Activated CD4-positive, alpha-beta T cell treated with anti-CD3 and anti-CD28 coated beads, Interleukin-2, amount 10 ng/mL, durations not matched to agents 24 days and 14 days (primary cell): ENCODE measurements at places on chromosomes 6 and 20.
A peak's percentile ranks its signal among the peaks of the same experiment; 100 is the strongest.

DNA sequence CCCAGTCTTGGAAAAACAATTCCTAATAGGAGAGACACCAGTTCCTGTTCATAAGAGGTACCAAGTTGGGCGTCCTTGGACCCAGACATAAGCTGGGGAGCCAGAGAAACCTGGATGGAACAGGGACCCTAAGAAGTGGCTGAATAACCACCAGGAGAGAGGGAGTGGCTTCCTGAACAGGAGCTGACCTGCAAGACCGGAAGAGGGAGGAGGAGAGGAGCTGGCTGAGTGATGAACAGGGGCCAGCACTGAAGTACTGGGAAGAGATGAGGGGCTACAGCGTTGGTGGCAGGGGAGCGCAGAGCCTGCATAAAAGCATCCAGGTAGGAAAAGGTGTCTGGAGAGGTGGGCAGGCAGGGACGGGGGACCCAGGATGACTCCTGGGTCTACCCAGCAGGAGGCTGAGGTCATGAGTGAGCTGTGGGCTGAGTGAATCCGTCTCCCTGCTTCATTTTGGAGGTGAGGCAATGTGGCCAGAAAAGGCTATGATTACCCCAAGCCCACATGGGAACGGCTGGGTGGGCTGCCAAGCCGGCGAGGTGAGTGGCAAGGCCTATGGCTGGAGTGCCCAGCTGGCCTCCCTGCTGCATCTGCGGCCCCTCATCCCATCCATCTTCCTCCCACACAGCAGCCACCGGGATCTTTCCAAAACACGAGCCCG lies 34.4 kb upstream of the ZFAND3 start:
- DNase-seq = no peak

DNA sequence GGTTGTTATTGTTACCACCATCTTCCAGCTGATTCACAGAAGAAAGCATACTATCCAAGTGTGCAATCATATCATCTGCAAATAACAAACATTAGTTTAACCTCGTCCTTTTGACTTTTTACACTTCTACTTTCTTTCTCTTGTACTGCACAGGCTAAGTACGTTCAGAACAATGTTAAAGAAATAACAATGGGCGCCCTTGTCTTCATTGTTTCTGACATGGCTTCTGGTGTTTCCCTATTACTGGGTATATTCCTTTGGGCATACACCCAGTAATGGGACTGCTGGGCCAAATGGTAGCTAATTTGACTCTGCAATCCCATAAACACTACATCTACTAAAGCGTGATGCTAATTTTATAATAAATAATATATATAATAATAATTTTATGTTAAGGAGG lies 146.7 kb downstream of the GJA10 start:
- DNase-seq = no peak

- peak; percentile 83 for DNase-seq
These were observed 805 bp upstream of the STX16 start for GRCh38 chr20:58650181-58650775.

DNA sequence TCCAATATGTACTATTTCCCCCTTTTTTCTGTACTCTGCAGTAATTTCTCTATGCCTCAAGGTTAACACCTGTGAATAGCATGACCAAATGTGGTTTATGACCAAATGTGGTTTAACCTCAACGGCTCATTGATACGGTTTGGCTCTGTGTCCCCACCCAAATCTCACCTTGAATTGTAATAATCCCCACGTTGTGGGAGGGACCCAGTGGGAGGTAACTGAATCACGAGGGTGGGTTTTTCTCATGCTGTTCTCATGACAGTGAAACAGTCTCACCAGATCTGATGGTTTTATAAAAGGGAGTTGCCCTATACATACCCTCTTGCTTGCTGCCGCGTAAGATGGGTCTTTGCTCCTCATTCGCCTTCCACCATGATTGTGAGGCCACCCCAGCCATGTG lies 18.7 kb downstream of the DEK start:
- DNase-seq = peak; percentile 68

DNA sequence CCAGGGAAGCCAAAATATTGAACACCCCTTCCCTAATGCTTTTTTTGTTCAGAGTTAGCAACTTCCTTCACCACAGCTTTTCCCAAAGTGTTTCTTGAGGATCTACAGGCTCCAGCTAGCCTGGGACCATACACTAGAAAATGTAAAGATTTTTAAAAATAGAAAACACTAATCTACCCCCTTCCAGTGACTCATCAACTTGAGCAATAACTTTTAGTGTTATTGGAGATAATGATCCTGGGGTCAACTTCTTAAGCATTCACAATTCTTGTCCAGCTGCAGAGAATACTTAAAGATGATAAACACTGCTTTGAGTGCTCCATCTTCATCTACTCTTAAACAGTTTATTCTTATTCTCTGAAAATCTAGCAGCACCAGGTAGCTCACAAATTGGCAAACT lies 131.6 kb downstream of the COL9A1 start:
- DNase-seq = no peak

DNA sequence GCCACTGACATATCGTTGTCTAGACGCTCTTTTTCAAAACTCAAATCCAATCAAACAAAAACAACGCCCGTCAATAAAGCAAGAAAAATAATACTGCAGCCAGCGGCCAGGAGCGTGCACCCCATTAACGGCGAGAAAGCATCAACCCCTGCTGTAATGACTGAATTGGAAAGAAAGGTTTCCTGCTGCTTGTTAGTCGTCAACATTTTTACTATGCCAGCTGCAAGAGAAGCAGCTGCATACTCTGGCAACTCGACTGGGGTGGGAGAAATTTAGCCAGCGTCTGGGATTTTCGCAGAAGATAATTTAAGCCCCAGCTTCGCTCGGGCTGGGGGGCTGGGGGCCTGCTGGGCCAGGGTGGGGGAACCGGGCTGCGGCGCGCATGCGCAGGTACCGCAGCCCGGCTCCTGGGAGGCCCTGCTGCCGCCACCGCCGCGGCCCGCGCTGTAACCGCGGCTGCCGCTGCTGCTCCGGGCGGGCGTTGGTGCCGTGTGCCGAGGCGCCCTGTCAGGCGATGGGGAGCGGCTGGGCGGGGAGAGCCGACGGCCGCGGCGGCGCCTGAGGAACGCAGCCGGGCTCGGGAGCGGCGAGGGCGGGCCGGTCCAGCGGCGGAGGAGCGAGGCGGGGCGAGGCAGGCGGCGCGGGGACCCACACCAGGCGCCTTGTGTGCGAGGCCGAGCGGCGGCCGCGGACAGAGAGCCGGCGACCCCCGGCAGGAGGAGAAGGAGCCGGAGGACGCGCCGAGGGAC lies 732 bp upstream of the STXBP5 start:
- DNase-seq = peak; percentile 92

GRCh38 chr6:49576618-49577017 lies 26.1 kb downstream of the C6orf141 start:
- no peak for DNase-seq

GRCh38 chr20:32924781-32925180 lies 66.1 kb downstream of the EFCAB8 start:
- DNase-seq = peak; percentile 36

- no peak for DNase-seq
These were observed 28.7 kb downstream of the DNAJC5 start for GRCh38 chr20:63923651-63924050.

- no peak for DNase-seq
These were observed 169.9 kb downstream of the CD24 start for GRCh38 chr6:106804346-106805335.

DNA sequence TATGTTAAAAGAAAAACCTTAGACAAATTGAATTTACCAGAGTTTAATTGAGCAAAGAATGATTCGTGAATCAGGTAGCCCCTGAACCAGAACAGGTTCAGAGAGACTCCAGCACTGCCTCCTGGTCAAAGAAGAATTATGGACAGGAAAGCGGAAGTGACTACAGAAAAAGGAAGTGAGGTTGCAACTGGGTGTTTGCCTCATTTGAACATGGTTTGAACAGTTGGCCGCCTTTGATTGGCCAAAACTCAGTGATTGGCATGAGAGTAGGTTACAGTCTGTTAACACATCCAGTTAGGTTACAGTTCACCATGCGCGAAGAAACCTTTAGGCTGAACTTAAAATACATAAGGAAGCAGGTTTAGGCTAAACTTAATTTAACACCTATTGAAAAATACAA lies 248.8 kb downstream of the TFAP2A start:
- DNase-seq = no peak

- no peak for DNase-seq
These were observed 384.0 kb downstream of the SAMD5 start for GRCh38 chr6:147892476-147892875.
